Cardiac muscle cell (in vitro differentiated cells and primary cell): ENCODE measurements at places on chromosomes 2 and 18. TPM values are rescaled to one million over a fixed set of nuclear protein-coding genes. Genes with fewer than 3 reads are reported as not detected.

Gene CDH2
- total RNA-seq: 205 and 267 TPM in 2 replicates

Gene TOGARAM2
- under 0.01 and 0.03 TPM in 2 replicates for total RNA-seq

Gene BCL11A
- total RNA-seq: 15.7 and 17.1 TPM in 2 replicates

Gene ALPP
- not detected in 2 replicates for total RNA-seq

Gene SERPINB8
- 0.56 and 0.60 TPM in 2 replicates for total RNA-seq

Gene DPYSL5
- 4.1 and 4.5 TPM in 2 replicates for total RNA-seq

Gene RGPD5
- 15.2 and 37.1 TPM in 2 replicates for total RNA-seq

Gene HOXD13
- total RNA-seq: not detected in 2 replicates

Gene TTC39C
- total RNA-seq: 6.0 and 6.9 TPM in 2 replicates

Gene CHN1
- total RNA-seq: 47.0 and 64.3 TPM in 2 replicates

Gene PAIP2B
- 13.0 and 15.1 TPM in 2 replicates for total RNA-seq

Gene HAAO
- total RNA-seq: 0.30 and 0.39 TPM in 2 replicates

Gene MEP1B
- 0.04 and 0.09 TPM in 2 replicates for total RNA-seq

Gene PLGLB2
- total RNA-seq: 0.92 TPM in 1 of 2 replicates, not detected in the other

Gene TUBA3E
- total RNA-seq: not detected in 2 replicates

Gene ATP6V1B1
- total RNA-seq: 0.81 and 3.0 TPM in 2 replicates

Gene HOXD12
- total RNA-seq: not detected in 2 replicates

Gene PROM2
- total RNA-seq: 2.6 and 16.0 TPM in 2 replicates

Gene ZNF521
- 152 and 442 TPM in 2 replicates for total RNA-seq

Gene FAM237A
- not detected in 2 replicates for total RNA-seq

Gene PRKAG3
- not detected in 2 replicates for total RNA-seq

Gene CCDC121
- total RNA-seq: 4.2 and 6.1 TPM in 2 replicates
